Psoas muscle (tissue), 8 donors: ENCODE measurements at places on chromosomes 11 and 22. TPM values are rescaled to one million over a fixed set of nuclear protein-coding genes. Genes with fewer than 3 reads are reported as not detected.

Gene ARVCF
- polyA plus RNA-seq: 3.6 TPM

DNA sequence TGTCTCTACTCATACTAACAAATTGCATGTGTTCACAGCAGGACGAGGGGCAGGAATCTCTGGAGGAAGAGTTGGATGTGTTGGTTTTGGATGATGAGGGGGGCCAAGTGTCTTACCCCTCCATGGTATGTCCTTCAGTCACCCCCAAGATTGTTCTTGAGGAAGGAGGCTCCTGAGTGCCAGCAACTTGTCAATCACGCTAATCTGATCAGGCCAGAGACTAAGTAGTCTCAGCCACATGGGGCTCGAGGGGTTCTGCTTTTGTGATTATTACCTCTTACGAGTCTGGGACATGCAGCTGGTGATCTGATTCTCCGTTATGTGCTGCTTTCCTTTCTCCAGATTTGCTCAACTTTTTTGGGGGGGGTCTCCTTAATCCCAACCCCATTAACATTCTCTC is 54.3 kb downstream of the CTNND1 start:
- no peak for DNase-seq

- DNase-seq: no peak
Observed at GRCh38 chr11:48161951-48162884, 54.4 kb upstream of the OR4B1 start.

DNA sequence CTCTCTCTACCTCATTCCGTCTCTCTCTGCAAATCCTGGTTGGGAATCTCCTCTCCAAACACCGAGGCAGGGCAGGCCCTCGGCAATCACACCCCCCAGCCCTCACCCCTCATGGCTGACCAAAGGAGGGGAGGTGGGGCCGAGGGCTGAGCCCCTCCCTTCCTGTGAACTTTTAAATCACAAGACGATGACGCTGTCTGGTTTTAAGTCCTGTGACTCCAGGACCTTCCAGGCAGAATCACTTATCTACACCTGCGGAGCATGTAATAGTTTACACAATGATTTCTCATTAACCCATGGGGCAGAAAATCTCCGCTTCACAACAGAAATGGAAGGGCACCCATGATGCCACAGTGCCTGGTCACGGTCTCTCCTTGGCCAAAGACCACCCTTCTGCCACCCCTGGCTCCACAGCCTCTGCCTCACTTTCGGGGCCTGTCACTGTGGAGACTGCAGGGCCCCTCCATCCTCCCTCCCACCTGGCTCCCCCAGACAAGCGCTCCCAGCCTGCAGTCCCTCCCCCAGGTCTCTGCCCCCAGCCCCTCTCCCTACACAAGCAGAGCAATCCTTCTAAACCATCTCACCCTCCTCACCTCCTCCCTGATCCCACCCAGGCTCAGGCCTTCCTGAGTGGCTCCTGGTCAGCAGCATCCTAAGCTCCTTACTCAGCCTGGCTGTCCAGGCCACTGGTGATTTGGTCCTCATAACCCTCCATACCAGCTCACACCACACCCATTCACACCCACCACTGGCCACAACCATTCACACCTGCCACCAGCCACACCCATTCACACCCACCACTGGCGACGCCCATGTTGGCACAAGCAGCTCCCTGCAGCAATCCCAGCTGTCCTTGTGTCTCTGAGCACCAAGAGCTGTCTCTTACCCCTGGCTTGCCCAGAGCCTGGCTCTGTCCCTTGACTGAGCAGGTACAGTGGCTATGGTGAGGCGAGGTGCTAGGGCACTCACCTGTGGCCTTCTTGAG is 30.7 kb upstream of the ARFGAP3 start:
- no peak for DNase-seq

DNA sequence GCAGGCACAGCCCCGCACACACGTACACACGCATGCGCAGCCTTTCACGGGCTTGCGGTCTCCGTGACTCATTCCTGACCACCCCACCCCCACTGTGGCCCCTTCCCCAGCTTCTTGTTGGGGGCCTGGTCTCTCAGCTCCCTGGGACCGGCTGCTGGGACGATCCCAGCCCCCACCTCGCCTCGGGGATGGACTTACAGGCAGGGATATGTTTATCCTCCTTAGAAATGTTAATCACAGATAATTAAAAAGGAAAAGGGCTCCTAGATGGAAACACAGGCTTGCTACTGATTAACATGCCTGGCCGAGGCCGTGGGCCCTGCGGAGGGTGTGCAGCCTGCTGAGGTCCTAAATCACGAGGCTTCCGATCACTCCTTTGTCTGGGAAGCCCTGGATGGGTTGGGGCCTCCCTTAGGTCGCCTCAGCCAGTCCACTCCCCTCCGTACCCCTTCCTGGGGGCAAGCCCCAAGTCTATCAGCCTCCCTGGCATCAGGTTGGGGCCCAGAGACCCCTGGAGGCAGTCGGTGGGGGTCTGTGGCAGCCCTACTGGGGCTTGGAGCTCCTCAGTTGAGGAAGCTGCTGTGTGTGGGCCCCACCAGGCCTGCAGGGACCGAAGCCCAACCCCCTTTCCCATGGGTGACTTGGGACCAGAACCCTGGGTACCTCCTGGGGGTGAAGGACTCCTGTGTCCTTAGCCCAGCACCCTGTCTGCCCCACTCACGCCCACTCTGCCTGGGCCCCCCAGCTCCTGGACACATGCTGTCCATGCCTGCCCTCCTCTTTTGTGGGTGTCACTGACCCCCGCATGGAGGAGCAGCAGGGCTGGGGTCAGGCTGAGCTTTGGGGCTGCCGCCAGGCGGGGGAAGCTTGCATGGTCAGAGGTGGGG is 20.6 kb downstream of the TSPAN4 start:
- no peak for DNase-seq

Gene RBFOX2
- 20.5 TPM for polyA plus RNA-seq

GRCh38 chr11:11345099-11345498 is 8.0 kb downstream of the CSNK2A3 start:
- no peak for DNase-seq

DNA sequence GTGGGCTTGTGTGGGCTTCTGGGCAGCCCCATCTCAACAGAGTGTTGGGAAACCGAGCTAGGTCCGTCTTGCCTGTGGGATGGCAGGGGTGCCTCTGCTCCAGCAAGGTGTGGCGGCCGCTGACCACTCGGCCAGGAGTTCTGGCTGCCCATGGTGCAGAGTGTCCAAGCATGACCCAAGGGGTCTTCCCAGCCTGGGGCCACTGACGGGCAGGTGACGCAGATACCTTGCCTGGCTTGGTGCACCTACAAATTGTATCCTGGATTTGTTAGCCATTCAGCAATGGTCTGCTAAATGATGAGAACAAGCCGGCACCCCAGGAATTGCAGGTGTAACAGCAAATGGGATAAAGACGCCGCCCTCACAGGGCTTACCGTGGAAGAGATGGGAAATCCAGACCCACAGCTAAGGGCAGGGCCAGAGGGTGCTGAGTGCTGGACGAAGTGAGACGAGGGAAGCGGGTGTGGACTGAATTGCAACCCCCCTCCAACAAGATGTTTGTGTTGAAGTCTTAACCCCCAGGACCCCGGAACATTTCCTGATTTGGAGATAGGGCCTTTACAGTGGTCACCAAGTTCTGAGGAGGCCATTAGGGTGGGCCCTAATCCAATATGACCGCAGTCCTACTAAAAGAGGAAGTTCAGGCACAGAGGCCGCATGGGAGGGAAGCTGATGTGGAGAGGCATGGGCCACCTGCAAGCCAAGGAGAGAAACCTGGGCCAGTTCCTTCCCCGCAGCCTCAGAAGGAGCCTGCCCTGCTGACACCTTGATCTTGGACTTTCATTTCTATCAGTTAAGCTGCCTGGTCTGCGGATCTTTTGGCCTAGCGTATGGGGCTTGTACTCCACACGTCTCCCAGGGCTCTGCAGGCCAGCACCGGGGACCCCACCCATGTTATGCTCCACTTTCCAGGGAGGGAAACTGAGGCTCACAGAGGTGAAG is 45.2 kb upstream of the LINC01488 start:
- DNase-seq: peak; percentile 42

Gene VSIG2
- polyA plus RNA-seq: 0.36 TPM

Gene RPS6KB2
- polyA plus RNA-seq: 64.6 TPM

Gene DUSP8
- 3.5 TPM for polyA plus RNA-seq
